Motor neuron (in vitro differentiated cells): ENCODE measurements at places on chromosomes 16 and 17.
A peak's percentile ranks its signal among the peaks of the same experiment; 100 is the strongest.

- ATAC-seq = no peak
These were observed 18.0 kb downstream of the ABCC12 start for GRCh38 chr16:48137822-48138221.

DNA sequence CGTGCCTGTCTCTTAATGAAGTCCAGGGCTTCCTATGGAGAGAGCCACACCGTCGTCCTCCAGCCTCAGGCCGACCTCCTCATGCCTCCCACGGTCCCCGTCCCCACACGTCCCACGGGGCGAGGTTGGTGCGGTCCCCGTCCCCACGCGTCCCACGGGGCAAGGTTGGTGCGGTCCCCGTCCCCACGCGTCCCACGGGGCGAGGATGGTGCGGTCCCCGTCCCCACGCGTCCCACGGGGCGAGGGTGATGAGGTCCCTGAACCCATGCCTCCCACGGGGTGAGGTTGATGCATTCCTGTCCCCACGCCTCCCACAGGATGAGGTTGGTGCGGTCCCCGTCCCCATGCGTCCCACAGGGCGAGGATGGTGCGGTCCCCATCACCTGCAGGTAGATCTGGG is 20.9 kb downstream of the GALNS start:
- ATAC-seq = no peak

GRCh38 chr17:61465550-61466237 is 13.5 kb downstream of the TBX4 start:
- no peak for ATAC-seq

DNA sequence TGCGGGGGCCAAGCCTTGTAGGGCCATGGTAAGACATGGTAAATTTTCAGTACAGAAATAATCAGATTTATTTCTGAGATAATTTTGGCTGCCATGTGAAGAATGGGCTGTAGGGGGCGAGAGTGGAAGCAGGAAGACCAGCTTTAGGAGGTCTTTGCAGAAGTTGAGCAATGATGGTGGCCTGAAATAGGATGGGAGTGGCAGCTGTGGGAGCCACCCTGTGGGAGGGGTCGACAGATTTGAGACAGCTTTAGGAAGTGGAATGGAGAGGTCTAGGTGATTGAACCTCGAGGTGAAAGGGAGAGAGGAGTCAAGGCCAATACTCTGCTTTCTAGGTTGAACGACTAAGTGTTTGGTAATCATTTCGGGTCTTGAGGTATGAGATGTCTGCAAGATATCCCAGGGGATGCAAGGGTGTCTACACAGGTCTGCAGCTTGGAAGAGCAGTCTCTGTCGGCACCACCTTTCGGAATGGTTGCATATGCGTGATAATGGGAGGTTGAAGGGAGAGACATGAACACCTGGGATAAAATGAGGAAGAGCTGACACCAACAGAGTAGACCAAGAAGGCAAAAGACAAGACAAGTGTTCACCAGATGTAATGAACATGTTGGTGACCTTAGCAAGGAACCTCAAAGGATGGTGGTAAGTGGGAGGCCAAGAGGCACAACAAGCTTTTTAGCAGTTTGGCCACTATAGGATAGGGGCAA is 4.2 kb upstream of the ATXN7L3 start:
- no peak for ATAC-seq

- no peak for ATAC-seq
These were observed 50.0 kb downstream of the SF3B3 start for GRCh38 chr16:70573451-70574121.

DNA sequence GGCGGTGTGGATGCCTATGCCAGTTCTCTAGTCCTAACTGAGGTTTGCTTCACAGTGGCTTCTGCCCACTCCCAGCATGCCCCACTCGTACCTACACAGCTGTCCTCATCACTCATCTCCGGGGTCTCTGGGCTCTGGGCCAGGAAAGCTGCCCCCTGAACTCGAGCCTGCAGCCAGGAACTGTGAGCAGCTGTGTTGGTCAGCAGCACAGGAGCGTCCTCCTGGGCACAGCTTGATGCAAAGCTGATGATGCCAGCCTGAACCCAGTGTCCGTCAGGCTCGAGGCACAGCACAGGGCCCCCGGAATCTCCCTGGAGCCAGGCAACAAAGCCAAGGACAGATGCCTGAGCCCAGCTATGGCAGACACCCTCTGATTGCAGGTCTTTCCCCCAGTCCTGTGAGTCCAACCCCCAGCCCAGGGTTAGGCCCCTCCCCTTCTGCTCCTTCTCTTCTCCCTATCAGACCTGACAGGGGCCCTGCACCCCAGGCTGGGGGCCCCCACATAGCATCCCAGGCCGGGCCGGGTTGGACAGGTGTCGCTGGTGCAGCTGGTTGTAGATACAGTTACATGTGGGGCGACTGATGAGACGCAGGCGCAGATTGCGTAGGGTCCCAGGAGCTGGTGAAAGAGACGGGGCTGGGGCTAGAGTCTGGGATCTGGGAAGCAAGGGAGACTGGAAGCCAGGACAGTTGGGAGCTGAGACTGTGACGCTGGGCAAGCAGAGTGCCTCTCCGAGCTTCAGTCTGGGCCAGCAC is 2.7 kb downstream of the PRSS53 start:
- ATAC-seq = no peak

DNA sequence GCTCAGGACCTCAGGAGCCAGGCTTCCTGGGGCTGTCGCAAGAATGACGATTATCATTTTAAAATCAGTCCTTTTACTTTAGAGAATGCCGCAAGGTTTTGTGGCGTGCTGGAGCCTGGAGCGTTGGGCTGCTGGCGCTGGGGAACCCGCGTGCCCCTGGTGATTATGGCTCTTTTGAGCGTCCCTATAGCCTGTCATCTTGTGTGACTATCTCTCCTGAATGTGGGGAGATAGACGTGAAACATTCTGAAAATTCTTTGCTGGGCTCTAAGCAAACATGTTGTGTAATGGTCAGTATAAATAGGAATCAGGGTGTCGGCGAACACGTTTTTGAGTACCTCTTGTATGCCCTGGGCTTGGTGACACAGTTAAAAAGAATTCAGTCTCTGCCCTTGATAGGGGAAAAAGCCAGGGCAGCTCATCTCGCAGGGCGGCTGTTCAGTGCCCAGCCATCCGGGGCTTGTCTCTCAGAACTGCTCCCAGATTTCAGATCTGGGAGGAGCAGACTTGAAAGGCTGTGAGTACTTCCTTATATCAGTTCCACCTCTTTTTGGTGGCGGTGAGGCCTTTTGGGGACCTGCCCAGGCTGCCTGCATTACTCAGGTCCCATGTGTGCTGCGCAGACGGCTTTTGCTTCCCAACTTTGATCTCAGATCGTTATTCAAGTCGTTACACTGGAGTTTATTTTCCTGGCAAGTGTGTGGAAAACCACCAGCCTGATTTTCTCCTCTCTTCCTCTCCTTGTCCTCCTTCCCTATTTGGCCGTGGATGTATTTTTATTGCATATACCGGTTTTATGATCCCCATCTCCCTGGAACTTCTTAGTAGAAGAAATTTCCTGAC is 973 bp downstream of the SLC7A6 start:
- peak; percentile 11 for ATAC-seq

DNA sequence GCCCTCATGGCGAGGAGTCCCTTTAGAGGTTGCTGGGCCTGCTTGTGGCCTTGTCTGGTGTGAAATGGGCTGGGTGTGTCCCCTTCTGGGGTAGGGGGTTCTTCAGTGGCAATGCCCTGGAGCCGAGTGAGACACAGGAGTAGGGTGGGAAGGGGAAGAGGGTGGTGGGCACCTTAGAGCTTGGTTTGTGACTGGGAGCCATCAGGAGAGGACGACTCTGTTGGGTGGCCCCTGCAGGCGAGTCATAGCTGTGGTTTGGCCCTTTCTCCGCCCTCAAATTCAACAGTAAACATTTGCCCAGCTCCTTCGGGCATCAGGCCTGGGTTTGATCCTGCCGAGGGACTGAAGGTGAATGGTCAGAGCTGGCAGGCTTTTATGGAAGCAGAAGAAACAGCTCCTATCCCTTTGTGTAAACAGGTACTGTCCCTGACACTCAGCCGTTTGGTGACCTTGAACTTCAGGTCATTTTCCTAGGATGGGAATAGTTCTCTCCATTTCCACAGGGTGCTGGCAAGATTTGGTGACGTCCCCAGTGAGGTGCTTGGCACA is 2.9 kb downstream of the E4F1 start:
- no peak for ATAC-seq

DNA sequence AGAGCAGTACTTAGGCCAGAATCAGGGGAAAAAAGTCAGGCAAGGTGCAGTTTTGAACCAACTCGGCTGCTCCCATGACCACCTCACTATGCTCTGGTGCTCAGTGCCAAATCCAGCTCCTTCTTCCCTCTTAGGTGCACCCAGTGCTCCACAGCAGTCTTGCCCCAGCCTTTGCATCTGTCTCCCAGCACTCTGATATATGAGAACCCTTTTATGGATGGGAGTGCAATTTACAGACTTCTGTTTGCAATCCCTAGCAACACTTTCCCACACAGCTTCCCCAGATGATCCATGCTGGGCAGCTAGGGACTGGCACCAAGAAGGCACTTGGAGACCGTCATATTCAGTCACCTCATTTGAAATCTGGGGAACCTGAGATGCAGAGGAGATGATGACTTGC is 267.9 kb upstream of the CCL2 start:
- no peak for ATAC-seq

GRCh38 chr17:50831471-50831928 is 3.9 kb upstream of the WFIKKN2 start:
- peak; percentile 32 for ATAC-seq

DNA sequence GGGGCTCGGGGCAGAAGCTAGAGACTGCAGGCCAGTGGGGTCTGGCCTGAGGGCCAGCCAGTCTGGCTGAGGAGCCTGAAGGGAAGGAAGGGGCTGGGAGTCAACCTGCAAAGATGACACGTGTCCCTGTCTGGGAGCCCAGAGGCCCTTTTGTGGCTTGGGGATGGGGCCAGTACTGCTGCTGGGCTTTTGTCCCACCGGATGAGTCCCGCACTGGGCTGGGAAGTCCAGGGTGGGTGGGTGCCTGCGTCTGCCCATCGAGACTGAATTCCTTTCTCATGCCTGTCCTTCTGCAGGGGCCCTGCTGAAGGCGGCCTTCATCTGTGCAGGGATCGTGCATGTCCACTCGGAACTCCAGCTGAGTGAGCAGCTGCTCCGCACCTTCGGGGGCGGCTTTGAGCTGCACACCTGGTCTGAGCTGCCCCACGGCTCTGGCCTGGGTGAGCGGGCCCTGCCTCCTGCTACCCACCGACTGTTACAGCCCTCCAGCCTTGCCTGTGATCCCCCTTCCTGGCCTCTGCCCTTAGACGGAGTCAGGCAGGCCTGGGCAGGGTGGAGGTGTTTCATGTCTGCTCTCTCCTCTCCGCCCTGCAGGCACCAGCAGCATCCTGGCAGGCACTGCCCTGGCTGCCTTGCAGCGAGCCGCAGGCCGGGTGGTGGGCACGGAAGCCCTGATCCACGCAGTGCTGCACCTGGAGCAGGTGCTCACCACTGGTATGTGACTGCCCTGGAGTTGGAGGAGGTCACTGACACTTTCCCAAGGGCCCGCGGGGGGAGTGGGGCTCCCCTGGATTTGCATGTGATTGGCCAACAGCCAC is 20.9 kb downstream of the FCSK start:
- ATAC-seq = no peak

DNA sequence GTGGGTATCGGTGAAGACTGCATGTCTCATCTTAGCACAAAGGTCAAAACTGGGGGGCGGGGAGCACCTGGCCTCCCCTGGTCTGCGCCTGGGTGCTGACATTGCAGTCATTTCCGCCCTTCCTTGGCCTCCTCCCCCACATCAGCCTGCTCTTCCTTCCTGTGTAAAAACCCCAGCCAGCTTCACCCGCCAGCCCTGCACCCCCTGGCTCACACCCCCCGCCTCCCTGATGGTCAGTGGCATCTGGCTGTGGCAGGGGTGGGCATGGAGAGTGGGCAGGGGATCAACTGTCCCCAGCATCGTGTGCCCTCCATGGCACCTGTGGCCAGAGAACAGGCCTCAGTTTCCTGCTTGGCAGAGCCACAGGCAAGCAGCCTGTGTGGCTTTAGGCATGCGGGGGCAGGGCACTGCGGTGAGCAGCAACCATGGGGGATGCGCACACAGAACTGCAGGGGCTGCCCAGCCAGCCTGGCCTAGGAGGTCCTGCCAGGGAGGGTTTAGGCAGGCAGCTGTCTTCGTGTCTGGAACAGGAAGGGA is 26.5 kb upstream of the LASP1NB start:
- no peak for ATAC-seq

DNA sequence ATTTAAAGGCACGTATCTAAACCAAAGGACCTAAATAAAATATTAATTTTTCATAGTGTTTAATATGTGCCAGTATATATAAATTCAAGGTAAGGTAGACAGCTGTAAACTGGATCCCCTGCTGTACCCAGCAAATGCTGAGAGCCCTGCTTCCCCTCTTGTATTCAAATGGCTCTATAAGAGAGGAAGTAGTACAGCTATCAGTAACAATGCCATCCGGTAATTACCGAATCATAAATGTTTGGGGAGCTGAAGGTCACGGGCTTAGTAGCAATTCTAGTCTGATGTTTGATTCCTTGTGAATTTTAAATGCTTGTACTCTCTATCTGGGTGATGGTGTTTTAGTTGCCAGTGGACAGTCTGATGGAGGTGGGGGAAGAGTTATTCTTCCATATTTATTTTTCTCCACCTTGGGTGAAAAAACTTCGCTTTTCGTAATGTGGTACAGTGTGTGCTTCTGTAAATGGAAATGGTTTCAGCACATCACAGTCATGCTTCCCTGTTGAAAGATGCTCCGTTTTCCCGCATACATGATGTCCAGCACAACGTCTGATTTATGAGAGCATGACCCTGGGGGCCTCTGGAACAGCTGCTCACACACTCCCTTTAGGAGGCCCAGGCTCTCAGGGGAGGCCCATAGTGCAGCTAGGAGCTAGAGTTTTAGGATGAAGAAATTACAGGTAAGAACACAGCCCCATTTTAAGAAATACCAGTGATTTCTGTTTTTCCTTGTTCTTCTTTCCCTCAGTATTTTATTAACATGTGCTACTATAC is 423.9 kb downstream of the WWOX start:
- ATAC-seq = peak; percentile 98

DNA sequence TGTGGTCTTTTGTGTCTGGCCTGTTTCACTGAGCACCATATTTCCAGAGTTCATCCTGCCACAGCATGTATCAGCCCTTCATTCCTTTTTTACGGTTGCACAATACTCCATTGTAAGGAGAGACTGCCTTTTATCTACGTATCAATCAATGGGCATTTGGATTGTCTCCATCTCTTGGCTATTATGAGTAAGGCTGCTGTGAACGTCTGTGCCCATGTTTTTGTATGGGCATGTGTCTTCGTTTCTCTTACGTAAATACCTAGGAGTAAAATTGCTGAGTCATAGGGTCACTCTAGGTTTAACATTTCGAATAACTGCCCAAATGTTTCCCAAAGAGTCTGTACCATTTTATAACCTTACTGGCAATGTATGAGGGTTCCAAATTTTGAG is 202.8 kb upstream of the FOXF1 start:
- ATAC-seq = no peak

DNA sequence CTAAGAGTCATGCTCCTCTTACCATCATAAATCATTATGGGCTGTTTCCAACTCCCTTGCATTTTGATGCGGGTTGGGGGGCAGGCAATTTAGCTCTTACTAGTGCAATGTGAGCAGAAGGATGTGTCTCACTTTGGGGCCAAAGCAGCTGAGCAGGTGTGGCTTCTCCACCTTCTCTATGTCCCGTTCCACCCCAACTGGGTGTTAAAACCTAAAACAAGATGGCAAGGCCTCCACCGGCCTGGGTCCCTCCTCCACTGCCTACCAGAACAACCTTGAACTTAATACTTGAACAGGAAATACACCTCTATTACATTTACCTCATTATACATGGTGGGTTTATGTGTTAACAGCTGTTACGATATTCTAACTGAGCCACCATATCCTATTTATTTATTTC is 52.8 kb downstream of the TOX3 start:
- no peak for ATAC-seq

- ATAC-seq = no peak
These were observed 208.2 kb upstream of the MYOCD start for GRCh38 chr17:12457493-12457892.
